ENCODE measurements at places on chromosomes 3 and 15.

DNA sequence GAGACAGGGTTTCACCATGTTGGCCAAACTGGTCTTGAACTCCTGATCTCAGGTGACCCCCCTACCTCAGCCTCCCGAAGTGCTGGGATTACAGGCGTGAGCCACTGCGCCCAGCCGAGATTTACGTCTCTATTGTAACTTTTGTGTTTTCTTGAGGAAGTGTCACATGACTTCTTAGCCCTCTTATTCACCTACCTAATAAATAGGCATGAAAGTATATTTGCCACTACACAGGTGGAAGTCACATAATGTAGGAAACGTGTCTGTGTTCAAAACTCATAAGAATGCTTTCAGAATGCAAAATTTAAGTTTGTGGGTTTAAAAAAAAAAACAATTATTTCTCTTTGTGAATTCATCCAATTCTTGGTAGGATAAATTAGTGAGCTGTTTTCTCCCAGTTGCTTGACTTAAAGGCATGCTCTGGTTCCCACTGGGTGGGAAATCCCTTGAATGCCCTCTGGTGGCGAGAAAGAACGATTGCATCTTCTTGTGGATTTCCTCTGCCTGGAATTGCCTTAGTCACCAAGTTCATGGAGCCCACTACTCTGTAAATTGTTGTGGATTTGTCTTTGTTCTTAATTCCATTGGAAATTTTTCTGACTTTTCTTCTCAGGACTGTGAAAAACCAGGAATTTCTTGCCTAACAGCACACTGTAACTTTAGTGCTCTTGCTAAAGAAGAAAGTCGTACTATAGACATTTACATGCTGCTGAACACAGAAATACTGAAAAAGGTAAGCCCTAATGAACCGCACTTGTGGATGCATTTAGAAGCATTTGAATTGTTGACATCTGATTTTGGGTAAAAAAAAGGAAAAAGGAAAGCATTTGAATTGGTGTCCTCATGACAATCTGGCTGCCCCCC is 82.2 kb upstream of the CTDSPL start:
- DNase-seq: no peak

DNA sequence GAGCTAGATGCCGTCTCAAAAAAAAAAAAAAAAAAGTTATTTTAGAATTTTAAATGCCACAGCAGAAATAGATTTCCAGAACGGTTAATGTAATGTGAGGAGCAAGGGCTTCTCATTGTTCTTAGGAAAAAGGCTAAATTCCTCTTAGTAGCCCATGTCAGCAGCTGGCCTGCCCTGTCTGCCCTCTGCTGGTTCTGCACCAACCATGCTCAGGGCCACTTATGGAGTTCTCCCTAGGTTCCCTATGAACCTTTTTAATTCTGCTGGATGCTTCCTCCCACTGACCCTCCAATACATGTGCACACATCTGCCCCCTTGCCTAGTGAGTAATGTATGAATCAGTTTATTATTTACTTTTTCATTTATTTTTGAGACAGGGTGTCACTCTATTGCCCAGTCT is 32.2 kb upstream of the DPPA4 start:
- no peak for DNase-seq

GRCh38 chr3:98994128-98994762 is 92.8 kb upstream of the DCBLD2 start:
- DNase-seq: no peak

DNA sequence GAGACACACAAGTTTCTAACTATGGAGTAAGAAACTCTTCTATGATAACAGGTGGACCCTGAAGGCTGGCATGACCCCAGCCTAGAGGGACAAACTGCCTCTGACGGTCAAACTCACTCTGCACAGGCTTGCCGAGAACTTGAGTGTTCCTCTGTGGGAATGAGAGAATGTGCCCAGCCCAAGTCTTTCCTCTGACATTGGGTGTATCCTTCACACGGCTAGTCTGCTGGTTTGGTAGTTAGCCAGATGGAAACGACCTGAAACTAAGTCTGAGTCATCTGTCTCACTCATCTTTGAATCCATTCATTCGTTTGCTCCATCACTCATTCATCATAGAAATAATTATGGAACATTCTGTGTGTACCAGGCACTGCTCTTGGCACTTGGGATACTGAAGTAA is 198.4 kb downstream of the ATP10A start:
- no peak for DNase-seq

GRCh38 chr3:151553888-151554287 is 93.0 kb upstream of the IGSF10 start:
- DNase-seq: no peak

DNA sequence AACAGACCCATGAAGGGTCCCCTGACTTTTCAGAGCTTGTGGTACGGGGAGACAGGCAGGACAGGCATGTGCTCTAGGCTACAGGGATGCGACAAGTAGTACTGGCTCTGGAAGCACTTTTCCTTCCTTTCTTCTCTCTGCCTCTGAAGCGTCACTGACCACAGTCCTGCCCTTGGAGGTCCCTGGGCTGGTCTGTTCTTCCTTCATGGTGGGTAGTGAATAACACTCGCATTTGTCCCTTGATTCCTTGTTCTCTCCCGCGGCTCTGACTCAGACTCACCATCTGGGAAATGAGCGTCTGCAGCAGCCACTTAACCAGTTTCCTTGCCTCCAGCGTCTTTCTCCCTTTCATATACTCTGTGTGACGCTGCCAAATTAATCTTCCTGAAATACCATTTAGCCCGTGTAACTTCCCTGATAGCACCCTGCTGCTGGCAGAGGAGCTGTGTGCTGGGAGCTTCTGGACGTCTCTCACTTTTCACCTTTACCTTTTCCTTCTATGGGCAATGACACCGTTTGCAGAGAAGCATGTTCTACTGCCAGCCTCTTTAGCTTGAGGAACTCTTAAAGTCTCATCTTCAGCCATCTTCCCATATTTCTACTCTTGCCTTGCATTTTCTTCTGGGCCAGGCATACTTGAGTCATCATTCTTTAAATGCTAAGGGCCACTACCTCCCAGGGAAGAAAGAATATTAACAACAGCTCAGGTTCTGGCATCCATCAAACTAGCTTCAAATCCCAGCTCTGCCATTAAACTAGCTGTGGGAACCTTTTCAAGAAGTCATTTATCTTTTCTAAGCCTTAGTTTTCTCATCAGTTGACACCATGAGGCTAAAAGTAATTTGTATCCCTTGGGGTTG is 33.6 kb downstream of the TMEM45A start:
- no peak for DNase-seq

DNA sequence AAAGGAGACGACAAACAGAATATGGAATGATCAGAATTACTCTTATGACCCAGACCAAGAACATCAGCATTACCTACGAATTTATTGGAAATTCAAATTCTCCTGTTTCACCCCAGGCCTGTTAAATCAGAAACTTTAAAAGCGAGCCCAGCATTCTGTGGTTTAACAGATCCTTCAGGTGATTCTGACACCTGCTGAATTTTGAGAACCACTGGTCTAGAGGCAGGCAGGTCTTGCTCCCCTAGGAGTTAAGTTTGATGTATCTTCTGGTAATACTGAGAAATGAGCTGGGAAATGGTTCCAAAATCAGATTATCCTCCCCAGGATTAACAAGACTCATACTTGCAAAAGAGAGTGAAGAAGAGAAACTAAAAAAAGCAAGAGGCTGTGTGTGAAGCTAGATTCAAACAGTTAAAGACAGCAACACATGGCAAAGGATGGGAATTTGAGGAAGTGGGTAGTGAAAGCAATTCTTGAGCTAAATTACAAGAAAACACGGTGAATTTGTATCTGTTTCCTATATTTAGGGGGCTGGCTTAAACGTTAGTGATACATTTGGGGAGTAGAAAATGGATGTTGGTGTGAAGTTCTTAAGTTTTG is 66.0 kb downstream of the FLNB start:
- DNase-seq: no peak

GRCh38 chr3:8723612-8724011 is 10.0 kb upstream of the CAV3 start:
- no peak for DNase-seq

- no peak for DNase-seq
These were observed 275.0 kb downstream of the ADAMTSL3 start for GRCh38 chr15:83928878-83929418.

- no peak for DNase-seq
These were observed 124.5 kb downstream of the THSD4 start for GRCh38 chr15:71239592-71240364.

DNA sequence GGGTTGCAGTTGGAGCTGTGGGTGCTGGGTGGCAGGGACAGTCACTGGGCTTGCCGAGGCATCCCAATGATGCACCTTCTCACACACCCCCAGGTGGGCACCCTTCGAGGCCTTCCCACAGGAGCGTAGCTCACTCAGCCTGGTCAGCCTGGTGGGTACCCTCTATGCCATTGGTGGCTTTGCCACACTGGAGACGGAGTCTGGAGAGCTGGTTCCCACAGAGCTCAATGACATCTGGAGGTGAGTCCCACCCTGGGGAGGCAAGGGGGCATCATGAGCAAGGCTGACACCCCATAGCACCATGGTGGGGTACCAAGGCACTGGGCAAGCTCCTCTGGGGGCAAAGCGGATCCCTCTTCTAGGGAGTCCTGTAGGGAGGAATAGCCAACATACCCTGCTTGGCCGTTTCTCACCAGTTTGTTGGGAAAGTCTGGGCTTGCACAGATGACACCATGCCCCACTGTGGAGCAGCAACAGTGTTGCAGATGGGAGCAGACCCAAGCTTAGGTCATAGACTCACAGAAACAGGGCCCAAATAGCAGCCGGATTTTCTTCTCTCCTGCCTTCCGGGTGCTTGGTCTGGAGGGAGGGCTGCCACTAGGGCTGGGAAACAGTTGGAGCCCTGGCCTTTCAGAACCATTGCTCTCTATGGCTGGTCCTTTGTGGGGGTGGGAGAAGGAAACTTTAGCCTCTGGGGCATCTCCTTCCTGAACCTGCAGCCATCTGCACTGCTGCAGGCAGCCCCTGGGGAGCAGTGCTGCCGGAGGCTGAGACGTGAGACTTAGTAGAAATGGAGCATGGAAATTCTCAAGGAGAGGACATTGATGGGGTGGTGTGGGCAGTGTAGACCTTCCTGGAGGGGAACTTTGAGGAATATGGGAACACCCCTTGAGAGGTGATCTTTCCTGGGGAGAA is 5.7 kb downstream of the KLHL40 start:
- no peak for DNase-seq

DNA sequence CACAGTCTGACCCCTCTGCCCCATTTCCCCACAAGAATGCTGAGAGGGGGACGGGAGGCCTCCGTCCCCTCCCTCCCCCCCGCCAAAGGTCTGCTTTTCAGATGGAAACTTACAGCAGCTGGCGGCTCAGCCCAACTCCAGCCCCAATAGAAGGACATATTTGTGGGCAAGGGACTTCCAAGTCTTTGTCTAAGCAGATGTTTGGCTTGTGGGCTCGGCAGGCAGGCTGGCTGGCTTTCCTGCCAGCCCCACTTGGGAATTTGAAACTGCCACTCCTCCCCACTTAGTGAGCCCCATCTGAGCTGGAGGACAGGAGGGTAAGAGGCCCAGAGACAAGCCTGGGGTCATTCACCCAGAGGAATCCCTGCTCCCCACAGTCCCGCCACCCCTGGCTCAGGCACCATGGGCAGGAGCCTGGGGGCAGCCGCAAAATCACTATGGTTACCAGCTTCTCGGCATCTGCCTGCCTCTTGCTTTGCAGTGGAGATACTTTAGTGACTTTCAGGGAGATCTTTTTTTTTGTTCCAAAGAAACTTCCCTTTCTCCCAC is 53.6 kb downstream of the LMCD1 start:
- DNase-seq: peak; percentile 70

- DNase-seq: no peak
These were observed 85.3 kb downstream of the PIK3R4 start for GRCh38 chr3:130661140-130661891.

DNA sequence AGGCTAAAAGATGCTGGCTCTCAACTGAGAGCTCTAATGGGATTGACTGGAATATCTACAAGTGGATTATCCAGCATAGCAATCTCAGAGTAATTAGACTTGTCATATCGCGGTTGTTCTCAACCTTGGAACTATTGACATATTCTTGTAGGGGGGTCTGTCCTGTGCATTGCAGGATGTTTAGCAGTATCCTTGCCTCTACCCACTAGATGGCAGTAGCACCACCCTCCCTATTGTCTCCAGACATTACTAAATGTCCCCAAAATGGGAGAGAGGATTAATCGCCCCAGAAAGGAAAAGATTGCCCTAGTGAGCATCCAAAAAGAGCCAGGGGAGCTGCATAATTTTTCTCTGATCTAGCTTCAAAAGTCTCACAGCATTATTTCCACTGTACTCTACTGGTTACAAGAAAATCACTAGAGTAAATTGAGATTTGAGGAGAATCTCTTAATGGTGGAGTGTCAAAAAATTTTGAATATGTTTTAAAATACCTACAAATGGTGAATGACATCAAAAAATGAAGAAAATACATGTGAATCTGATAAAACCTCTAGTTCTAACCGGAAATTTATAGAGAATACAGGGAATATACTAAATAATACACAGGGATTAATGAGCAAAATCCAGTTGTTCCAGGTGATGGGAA is 388.2 kb upstream of the AGTR1 start:
- peak; percentile 49 for DNase-seq

DNA sequence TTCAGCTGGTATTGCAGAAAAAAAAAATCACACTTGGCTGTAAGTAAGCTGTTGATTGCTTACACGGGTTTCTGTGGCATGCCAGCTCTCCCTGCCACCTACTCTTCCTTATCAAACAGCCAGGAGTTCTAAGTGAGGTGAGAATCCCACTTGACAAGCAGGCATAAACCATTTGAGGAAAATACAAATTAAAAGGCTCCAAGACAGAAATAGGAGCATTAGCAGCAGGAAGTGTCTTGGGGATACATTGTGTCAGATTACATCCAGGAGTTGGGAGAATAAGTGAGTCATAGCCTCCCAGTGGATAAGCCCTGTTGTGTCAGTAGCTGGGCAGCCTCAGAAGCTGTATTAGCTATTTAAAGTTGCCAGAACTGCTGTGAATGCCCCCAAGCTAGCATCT is 256.0 kb downstream of the CNTN4 start:
- no peak for DNase-seq

DNA sequence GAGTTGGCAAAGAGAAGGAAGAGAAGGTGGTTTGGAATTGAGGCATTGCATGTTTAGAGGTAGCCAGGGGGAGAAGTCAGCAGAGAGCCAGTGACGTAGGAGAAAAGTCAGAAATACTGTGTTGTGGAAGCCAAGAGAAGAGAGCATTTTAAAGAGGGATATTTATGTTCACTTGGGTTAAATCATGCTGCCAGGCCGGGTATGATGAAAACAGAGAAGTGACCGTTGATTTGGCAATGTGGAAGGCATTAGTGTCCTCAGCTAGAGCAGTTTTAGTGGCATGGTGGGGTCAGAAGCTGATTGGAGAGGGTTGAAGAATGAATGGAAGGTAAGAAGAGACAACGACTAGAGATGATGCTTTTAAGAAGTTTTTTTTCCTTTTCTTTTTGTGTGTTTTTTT is 24.5 kb downstream of the RASA2 start:
- no peak for DNase-seq

GRCh38 chr3:151428386-151428785 is 32.5 kb downstream of the IGSF10 start:
- no peak for DNase-seq

Measured in ecto neural progenitor cell (in vitro differentiated cells).